Spinal cord (tissue), 10 donors: ENCODE measurements at places on chromosomes 2 and 18. TPM values are rescaled to one million over a fixed set of nuclear protein-coding genes. Genes with fewer than 3 reads are reported as not detected.

Gene ANKAR
- polyA plus RNA-seq = 6.4 TPM

Gene MARCHF4
- 40.1 TPM for polyA plus RNA-seq

Gene TMEM178A
- 55.0 TPM for polyA plus RNA-seq

Gene RUFY4
- polyA plus RNA-seq = 0.67 TPM

Gene SERPINB3
- polyA plus RNA-seq = not detected

Gene SERPINB5
- polyA plus RNA-seq = not detected

Gene VIL1
- polyA plus RNA-seq = 0.48 TPM

Gene SCN7A
- polyA plus RNA-seq = 12.1 TPM

Gene SPP2
- 0.51 TPM for polyA plus RNA-seq

Gene RAB27B
- polyA plus RNA-seq = 23.1 TPM

Gene ITGB6
- 0.30 TPM for polyA plus RNA-seq

Gene ACTG2
- polyA plus RNA-seq = 6.9 TPM

Gene AAMP
- polyA plus RNA-seq = 123 TPM

Gene NT5DC4
- polyA plus RNA-seq = not detected

Gene SERPINB12
- not detected for polyA plus RNA-seq

Gene XIRP2
- polyA plus RNA-seq = 0.39 TPM

Gene TWIST2
- 5.2 TPM for polyA plus RNA-seq

Gene SNTG2
- 1.5 TPM for polyA plus RNA-seq

Gene CDK5R2
- polyA plus RNA-seq = 66.1 TPM

Gene POTEI
- 0.95 TPM for polyA plus RNA-seq

Gene TMEM169
- polyA plus RNA-seq = 21.1 TPM

Gene DHRS9
- polyA plus RNA-seq = 3.3 TPM

Gene EPAS1
- polyA plus RNA-seq = 52.8 TPM

Gene SF3B1
- 339 TPM for polyA plus RNA-seq

Gene C2orf72
- 67.6 TPM for polyA plus RNA-seq

Gene CCDC141
- polyA plus RNA-seq = 0.89 TPM

Gene HOXD3
- polyA plus RNA-seq = 23.0 TPM

Gene LYPD6
- polyA plus RNA-seq = 44.8 TPM

Gene UGT1A6
- polyA plus RNA-seq = not detected

Gene SERPINB4
- not detected for polyA plus RNA-seq

Gene NR4A2
- 7.6 TPM for polyA plus RNA-seq

Gene TMEM182
- polyA plus RNA-seq = 8.7 TPM

Gene MRPS5
- 65.1 TPM for polyA plus RNA-seq

Gene IRS1
- polyA plus RNA-seq = 15.7 TPM

Gene POTEJ
- polyA plus RNA-seq = not detected

Gene ZNF396
- polyA plus RNA-seq = 4.3 TPM

Gene PROKR1
- 4.8 TPM for polyA plus RNA-seq

Gene PSMA8
- 0.21 TPM for polyA plus RNA-seq

Gene CAVIN2
- 15.1 TPM for polyA plus RNA-seq

Gene BOLL
- 0.08 TPM for polyA plus RNA-seq

Gene PLB1
- polyA plus RNA-seq = 11.2 TPM

Gene ZNG1B
- 56.2 TPM for polyA plus RNA-seq

Gene CYTIP
- 0.54 TPM for polyA plus RNA-seq

Gene FRZB
- polyA plus RNA-seq = 33.4 TPM

Gene STPG4
- polyA plus RNA-seq = 0.35 TPM

Gene HTR2B
- 0.16 TPM for polyA plus RNA-seq

Gene TANK
- 40.5 TPM for polyA plus RNA-seq

Gene VSNL1
- 423 TPM for polyA plus RNA-seq

Gene GRB14
- 31.5 TPM for polyA plus RNA-seq

Gene HOXD9
- polyA plus RNA-seq = 3.0 TPM

Gene FMNL2
- polyA plus RNA-seq = 173 TPM

Gene STK11IP
- 40.6 TPM for polyA plus RNA-seq

Gene SLC5A7
- polyA plus RNA-seq = 18.3 TPM
